K562 (cell line): ENCODE measurements at places on chromosomes 12 and 14. TPM values are rescaled to one million over a fixed set of nuclear protein-coding genes. Genes with fewer than 3 reads are reported as not detected.

Gene RILPL1
- 10.6 and 12.1 TPM in 2 replicates for total RNA-seq

Gene HOXC6
- total RNA-seq: 3.2 and 4.0 TPM in 2 replicates

- no peaks in the 10 kb centered on the region for H3K4me1 ChIP-seq
- no peaks in the 10 kb centered on the region for H3K36me3 ChIP-seq
- DNase-seq: no peak
- no peak overlapping the region for H3K4me3 ChIP-seq
- no peaks in the 10 kb centered on the region for H3K27me3 ChIP-seq
- H3K27ac ChIP-seq: no peak overlapping the region
Observed at GRCh38 chr12:42789808-42790760, 200.5 kb upstream of the PRICKLE1 start.

- no peak overlapping the region for H3K4me3 ChIP-seq
- no peak overlapping the region for H3K27ac ChIP-seq
- no peaks in the 10 kb centered on the region for H3K4me1 ChIP-seq
- no peak for DNase-seq
Observed at GRCh38 chr12:21546716-21547115, 20.6 kb downstream of the SPX start.

- peaks cover 39% of the 10 kb centered on the region for H3K36me3 ChIP-seq
- H3K4me3 ChIP-seq: no peak overlapping the region
- no peak for DNase-seq
Observed at GRCh38 chr12:22657538-22657937, 32.6 kb downstream of the ETNK1 start.

DNA sequence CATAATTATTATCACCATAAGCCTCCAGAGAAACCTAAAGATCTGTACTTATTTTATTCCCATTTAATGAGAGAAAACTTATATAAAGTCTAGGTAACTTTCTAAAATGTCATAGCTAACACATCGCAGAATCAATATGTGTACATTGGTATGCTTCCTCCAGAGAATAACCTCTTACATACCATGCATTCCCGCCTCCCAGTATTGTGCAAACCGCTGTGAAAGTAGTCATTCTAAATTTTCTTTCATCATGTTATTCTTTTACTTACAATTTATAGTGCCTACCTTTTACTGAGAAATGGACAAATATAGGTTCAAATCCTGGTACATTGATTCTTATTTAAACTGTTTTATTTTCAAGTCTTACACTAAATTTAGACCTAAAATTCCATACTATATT, 463.4 kb downstream of the LRFN5 start:
- H3K27ac ChIP-seq: no peak overlapping the region
- no peaks in the 10 kb centered on the region for H3K27me3 ChIP-seq
- H3K4me3 ChIP-seq: no peak overlapping the region
- DNase-seq: no peak
- no peaks in the 10 kb centered on the region for H3K36me3 ChIP-seq

- no peaks in the 10 kb centered on the region; the same call in 1 of the 3 replicates for H3K27me3 ChIP-seq
- H3K4me3 ChIP-seq: no peak overlapping the region
- no peaks in the 10 kb centered on the region for H3K36me3 ChIP-seq
- no peaks in the 10 kb centered on the region for H3K4me1 ChIP-seq
Observed at GRCh38 chr12:27186022-27186839, 57.9 kb upstream of the STK38L start.

GRCh38 chr12:43836475-43836989, 651 bp downstream of the TMEM117 start:
- H3K4me3 ChIP-seq: peak overlapping the region; percentile 62
- peak; percentile 28 for DNase-seq
